ENCODE measurements at places on chromosomes 13 and 19. TPM values are rescaled to one million over a fixed set of nuclear protein-coding genes. Genes with fewer than 3 reads are reported as not detected.

GRCh38 chr13:91291078-91291477, 56.4 kb upstream of the MIR17HG start:
- no peak for DNase-seq

- peak; percentile 7 for DNase-seq
Observed at GRCh38 chr13:113666329-113666670, 719 bp upstream of the GRK1 start.

DNA sequence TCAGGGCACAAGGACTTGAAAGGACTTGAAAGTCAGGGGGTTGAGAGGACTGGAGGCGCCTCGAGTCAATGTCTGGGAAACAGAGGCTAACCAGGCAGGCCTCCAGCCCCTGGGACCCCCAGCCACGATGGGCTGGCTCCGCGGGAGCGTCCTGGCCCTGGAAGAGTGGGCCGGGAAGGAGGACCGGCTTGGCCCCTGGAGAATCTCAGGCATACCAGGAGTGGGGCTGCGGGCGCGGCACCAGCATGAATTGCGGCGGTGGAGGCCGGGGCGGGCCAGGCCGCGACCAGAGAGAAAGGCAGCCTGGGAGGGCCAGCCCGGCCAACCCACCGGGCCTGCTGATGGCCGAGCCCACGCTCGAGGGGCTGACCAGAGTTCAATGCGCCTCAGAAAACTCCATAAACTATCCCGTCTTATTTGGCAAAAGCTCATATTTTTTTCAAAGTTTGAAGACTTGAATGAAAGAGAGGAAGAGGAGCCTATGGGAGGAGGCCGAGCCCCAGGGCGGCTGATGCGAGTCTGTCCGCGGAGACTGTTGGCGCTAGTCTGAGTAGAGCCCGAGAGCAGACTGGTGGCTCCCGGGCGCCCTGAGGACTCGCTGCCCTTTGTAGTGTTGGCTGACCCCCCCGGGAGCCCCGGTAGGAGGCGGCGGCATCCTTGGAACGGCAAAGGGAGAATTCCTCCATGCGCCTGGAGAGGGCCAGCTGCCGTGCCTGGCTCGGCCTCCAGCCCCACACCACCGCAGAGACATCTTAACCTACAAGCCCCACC, 68.0 kb downstream of the MLLT1 start:
- no peak for DNase-seq

Gene DNAAF3
- total RNA-seq = 1.8 TPM

Gene BORA
- 0.55 TPM for total RNA-seq

- no peak for DNase-seq
Observed at GRCh38 chr13:107217251-107217650, 649.3 kb upstream of the ARGLU1 start.

- DNase-seq = no peak
Observed at GRCh38 chr13:111111376-111111937, 3.7 kb upstream of the ARHGEF7 start.

- DNase-seq = no peak
Observed at GRCh38 chr19:13010992-13011652, 15.8 kb downstream of the NFIX start.

DNA sequence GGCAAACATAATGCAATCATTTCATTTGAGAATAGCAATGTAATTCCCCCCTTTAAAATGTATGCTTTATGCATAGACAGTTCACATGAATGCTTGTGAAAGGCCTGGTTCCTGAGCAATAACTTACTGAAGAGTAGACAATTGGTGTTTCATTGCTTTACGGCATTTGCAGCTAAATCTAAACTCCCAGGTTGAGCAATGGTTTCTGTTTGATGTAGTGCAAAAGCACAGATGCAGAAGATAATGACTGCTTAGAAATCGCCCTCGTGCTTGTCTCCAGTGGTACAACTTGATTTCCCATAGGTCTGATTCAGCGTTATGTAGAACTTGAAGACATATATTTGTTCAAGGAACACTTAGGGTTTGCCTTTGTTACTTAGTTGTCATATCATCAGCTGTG, 1018.3 kb downstream of the DIAPH3 start:
- no peak for DNase-seq

DNA sequence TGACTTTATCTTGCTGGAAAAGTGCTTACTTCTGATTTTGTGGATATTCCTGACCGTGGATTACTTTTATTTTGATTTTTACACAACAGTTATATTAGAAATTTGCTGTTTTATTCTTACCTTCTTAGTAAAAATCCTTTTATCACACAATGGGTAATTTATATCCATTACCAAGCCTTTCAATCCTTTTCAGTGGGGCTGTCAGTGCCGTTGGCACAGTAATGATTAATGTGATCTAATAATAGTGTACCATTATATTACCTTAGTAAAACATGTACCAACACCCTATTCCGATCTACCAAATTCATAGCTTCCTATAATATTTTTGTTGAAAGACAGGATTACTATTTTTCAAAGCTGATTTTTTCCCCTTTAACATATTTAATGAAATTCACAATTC, 87.3 kb upstream of the ZNF536 start:
- DNase-seq = no peak

Gene TMEM190
- not detected for total RNA-seq

Gene TINCR
- not detected for total RNA-seq

- DNase-seq = no peak
Observed at GRCh38 chr19:13902993-13903555, 2.8 kb downstream of the BRME1 start.

DNA sequence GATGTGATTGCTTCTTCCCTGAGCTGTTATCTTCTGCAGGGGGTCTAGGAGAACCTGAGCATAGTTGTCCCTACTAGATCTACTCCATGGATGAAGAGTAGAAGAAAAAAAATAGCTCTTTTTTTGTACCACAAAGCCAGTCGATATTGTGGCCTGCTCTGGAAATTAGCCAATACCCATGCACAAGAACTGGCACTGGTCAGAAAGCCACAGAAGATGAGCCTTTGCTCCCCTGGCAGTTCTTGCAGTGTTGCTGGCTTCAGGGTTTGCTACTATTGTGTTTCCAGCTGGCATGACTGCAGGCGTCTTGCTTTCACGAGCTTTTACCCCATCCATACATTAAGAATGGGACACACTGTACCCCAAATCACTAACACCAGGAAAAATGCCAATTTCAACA, 547.7 kb upstream of the KLF12 start:
- DNase-seq = no peak

GRCh38 chr19:29093553-29093908, 119.4 kb downstream of the UQCRFS1 start:
- DNase-seq = no peak

GRCh38 chr13:110571896-110572777, 10.6 kb upstream of the RAB20 start:
- DNase-seq = no peak

- no peak for DNase-seq
Observed at GRCh38 chr13:44399074-44399473, 25.4 kb downstream of the SERP2 start.

DNA sequence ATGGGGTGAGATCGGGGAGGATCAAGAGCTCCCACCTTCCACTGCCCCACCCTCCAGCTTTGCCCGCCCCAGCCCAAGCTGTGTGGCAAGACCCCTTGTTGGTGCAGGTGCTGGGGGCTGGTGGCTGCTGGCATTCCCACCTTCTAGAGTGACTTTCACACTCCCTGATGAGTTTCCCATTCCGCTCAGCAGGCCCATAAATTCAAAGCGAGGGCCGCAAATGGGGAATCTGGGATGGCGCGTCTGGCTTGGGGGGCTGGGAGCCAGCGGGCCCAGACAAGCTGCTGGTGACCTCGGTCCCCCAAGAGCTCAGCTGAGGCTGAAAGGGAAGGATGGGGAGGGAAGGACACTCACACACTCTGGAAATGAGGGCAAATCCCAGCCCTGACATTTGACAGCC, 110.3 kb downstream of the GADD45B start:
- no peak for DNase-seq

- no peak for DNase-seq
Observed at GRCh38 chr19:55613930-55614710, 8.7 kb downstream of the ZNF865 start.

- DNase-seq = no peak
Observed at GRCh38 chr13:87361216-87361615, 310.0 kb upstream of the SLITRK5 start.

GRCh38 chr13:111482126-111482525, 161.7 kb downstream of the TEX29 start:
- DNase-seq = no peak

GRCh38 chr13:31310786-31311185, 111.0 kb downstream of the B3GLCT start:
- DNase-seq = peak; percentile 55

DNA sequence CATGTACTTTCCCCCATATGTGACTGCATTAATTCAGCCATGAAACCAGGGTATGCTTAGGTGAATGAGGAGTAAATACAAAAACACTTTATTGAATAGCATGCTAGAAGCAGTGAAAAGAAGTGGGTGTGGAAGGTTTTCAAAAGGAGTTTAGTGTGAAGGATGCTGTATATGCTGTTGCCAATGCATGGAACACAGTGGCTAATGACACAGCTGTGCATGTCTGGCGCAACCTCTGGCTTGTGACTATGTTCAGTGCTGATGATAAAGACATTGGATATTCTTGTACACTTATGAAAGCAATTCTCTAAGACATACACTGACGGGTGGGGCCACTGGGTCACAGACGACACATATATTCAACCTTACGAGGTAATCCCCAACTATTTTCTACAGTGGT, 55.2 kb downstream of the SOX21 start:
- DNase-seq = no peak

Gene ZNF429
- total RNA-seq = 10.0 TPM

Gene ZNF486
- 1.3 TPM for total RNA-seq

GRCh38 chr13:93467175-93467574, 240.6 kb downstream of the GPC6 start:
- DNase-seq = no peak

Gene PRODH2
- total RNA-seq = not detected

DNA sequence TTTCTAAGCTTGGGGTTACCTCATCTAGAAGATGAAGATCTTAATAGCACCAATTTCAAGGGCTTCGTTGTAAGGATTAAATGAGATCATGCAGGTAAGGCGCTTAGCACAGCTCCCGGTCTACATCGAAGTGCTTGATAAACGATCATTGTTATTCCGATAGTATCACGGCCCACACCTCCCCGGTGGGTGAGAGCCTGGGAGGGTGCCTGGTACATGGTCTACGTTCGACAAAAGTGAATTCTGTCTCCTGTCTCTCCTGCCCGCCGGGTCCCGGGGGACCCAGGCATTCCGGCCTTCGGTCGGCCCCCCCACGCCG, 501 bp upstream of the MYH14 start:
- no peak for DNase-seq

Gene VSTM2B
- total RNA-seq = not detected

GRCh38 chr19:57825511-57825910, 4.6 kb upstream of the ZNF587B start:
- DNase-seq = no peak

DNA sequence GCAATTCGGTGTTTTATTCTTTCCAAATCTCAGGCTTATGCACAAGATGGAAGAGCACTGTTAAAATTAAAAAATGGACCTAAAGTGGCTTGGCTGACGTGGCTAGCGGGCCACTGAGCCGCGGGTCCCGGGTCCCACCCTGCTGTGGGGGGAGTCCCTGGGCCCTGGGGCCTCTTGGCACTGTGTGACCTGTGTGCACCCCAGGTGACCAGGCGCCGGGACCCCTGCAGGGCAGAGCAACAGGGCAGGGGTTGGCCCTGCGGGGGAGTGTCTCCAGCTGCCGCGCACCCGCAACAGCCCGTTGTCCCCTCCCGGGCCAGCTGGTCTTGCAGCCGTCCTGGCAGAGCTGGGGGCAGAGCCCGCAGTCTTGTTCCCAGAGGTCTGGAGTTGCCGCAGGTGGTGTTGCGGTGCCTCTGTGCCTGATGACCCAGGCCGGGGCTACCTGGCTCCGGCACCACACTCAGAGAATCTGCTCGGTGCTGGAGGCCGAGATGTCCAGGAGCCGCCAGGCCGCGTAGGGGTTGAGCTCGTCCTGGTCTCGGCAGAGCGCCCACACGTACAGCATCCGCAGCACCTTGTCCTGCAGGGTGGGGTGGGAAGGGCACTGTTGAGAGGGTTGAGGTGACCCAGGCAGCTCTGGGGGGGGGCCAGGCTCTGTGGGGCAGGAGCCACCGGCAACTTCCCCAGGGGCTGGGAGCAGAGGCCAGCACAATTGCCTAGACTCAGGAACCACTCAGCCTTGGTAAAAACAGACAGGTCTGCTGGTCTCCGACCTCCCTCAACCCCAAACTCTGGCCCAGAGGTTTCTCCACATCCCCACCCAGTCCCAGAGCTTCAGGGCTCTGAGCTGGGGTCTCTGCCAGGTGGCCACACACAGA, 1.0 kb upstream of the CTXN1 start:
- DNase-seq = no peak

Measured in left ventricle myocardium inferior (tissue), 1 donor.